NCI-H2029 (cell line): ENCODE measurements at places on chromosomes 1 and 21.

DNA sequence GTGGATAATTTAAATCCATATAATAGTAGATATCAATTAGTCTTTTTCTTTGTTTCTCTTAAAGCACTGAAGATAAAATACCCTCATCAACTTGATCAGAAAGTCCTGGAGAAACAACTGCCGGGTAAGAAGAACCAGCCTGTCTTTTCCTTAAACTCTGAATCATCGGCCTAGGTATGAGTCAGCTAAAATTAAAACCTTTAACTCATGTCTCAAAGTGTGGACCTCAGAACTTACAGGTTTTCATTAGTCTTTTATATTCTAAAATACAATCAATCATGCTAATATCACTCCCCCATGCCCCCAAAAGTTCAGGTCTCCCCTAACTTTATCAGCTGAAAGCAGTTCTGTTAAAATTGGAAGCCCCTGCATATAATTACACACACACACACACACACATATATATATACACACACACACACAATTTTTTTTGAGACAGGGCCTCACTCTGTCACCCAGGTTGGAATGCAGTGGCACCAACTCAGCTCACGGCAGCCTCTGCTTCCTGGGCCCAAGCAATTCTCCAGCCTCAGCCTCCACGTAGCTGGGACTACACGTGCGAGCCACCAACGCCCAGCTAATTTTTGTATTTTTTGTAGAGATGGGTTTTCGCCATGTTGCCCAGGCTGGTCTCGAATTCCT, 61.3 kb downstream of the B3GALNT2 start:
- DNase-seq = no peak

GRCh38 chr1:190154744-190155143, 322.9 kb downstream of the BRINP3 start:
- DNase-seq = no peak

DNA sequence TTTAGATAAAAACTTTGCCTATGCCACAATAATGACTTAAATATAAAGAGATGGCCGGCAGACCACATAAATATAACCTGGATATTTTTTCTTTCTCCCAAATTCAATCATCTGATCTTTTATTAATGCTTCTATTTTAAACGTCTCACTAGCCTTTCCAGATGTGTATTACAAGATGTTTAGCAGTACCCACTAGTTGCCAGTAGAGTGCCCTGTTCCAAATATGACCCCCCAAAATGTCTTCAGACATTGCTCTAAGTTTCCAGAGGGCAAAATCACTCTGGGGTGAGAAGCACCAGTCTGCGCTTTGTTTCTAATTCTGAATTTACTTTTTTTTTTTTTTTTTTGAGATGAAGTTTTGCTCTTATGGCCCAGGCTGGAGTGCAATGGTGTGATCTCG, 268.1 kb downstream of the GRIK1 start:
- no peak for DNase-seq

DNA sequence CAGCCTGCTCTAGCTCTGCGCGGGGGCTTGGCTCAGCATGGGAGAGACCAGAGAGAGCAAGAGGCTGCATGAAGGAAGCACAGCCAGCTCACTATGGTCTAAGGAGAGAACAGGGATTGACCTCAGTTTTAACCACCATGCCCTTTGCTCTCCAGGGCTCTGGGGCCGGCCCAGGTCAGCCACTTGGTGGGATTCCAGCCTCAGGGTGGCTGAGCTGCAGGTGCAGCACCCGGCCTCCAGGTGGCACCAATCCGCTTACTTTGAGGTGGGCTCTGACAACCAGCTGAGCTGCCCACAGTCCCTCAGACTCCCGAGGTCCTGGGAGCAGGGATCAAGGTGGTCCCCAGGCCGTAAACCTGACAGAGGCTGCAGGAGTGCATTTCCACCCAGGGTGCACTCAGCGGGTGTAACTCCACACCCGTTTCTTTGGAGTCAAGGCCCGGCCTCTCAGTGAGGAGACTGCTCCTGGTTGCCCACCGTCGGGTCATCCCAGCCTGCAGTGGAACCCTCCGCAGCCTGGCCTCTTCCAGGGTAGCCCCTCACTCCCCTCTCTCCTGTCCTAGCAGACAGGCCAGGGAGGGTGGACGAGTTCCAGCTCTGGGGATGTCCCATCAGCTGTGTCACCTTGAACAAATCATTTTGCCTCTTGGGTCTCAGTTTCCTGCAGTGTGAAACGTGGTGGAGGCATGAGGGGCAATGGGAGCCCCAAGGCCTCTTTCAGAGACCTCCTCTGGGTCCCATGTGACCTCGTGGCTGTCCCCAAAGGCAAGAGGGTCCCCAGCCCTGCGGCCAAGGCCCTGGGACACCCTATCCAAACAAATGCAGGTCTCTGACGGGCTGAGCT, 607 bp upstream of the LGR6 start:
- DNase-seq = no peak

GRCh38 chr1:27689423-27690173, 17.6 kb upstream of the IFI6 start:
- DNase-seq = no peak

DNA sequence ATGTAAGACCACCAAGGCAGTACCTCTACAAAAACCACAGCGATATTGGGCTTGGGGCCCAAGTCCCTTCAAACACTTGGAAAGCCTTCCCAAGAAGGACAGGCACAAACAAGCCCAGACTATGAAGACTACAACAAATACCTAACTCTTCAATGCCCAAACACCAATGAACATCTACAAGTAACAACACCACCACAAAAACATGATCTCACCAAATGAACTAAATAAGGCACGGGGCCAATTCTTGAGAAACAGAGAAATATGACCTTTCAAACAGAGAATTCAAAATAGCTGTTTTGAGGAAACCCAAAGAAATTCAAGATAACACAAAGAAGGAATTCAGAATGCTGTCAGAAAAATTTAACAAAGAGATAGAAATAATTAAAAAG, 86.8 kb downstream of the COL24A1 start:
- no peak for DNase-seq

DNA sequence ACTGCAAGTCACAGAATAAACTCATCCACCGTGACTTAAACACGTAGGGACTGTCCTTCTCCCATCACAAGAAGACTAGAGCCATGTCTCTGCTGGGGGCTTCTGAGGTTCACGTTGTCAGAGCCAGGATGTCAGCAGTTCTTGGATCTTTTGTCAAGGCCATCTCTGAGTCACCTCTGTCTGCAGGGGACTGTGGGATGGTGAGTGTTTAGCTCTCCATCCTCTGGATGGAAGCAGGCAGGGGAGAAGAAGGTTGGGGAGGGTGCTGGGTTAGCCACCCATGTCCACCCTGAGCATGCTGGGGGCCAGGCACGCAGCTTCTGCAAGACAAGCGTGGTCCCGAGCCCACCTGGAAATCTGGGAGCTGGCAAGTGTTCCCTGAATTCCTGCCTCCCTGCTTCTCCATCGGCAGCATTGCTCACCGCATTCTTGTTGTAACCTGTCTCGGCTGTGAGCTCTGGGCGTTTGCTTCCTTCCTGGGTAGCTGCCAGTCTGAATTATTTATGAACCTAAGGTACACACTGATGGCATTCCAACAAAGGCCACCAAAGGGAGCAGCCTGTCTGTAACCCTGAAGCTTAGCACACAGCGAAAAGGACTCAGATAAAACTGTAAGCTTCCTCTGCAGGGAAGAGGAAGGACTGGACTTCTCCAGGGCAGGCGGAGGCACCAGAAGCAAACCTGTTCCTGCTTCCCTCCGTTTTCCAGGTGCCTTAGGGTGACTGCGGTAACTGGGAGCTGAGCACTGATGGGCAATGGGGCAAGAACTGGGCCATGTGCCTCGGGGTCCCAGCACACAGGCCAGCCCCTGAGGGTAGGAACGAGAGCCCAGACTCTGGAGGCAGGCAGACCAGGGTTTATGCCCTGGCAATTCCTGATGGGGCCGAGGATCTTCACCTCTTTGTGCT, 88.6 kb downstream of the RIPK4 start:
- peak; percentile 95 for DNase-seq

GRCh38 chr1:170803711-170804110, 131.6 kb upstream of the MROH9 start:
- no peak for DNase-seq

DNA sequence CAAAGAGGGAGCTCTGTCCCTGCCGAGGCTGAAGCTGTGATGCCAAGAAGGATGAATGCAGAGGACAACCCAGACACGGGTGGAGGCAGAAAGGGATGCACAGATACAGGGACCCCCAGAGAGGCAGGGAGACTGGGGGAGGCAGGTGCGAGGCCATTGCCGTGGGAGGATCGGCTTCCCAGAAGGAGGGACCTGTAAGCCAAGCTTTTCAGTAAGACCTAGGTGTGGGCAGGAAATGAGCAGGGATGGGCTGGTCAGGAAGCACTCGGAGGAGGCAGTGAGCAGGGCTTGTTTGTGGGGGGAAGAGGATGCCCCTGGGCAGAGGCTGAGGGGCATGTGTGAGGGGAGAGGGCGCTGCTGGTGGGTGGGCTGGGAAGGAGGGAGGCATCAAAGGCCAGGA, 67.7 kb upstream of the WNT4 start:
- no peak for DNase-seq

DNA sequence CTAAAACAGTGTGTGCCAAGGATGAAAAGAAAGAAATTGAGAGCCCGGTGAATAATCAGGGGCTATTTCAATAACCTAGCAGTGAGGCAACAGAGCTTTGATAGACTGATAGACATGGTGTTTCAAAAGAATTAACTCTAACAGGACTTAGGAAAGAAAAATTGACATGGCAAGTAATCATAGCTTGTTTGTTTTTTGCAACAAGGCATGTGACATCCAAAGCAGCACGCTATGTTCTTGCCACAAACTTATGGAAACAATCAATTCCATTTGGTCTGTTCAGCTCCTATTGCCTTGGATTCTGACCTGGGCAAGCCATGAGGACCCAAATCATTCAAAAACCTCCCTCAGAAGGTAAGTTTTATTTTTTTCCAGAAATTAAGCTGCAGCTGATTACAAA, 608.5 kb downstream of the SMYD3 start:
- DNase-seq = no peak

GRCh38 chr1:248792342-248792741, 33.4 kb downstream of the SH3BP5L start:
- no peak for DNase-seq
